Brain pericyte (primary cell): ENCODE measurements at places on chromosomes 2 and 18.
A peak's percentile ranks its signal among the peaks of the same experiment; 100 is the strongest.

DNA sequence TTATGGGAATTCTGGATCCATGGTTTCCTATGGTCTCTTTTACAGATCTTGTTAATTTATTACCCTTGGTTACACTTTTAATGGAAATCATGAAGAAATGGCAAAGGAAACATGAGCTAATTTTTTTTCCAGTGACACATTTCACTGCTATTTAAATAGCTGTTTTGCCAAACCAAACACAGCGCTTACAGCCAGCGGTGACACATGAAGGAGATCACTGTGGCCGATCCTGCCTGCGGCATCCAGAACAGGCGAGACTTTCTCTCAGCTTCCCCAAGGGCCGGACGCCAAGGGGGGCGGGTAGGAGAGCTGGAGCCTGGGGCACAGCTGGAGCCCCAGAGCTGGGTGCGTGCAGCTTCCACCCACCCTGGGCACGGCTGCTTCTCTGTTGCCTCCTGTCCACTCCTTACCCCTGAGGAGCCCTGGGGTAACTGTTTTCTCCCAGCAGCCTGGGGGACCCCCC is 81.4 kb upstream of the PKDCC start:
- peak; percentile 50 for DNase-seq

DNA sequence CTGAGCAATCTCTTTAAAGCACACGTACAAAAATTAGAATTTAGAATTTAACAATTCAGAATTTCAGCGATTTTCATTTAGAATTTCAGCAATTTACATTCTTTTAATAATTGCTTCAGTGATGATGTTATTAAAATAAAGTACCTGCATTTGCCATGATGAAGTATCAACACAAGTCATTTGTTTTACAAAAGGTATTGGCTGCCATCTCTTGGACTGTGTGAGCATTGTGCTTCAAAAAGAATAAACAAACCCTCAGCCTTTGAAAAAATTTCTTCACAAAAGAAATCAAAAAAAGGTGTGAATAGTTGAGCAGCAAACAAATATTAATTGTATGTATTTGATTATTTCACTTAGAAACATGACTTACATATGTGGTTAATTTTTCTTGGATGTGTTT is 27.1 kb upstream of the ZC3H15 start:
- DNase-seq: no peak

GRCh38 chr2:58122540-58122939 is 75.9 kb downstream of the VRK2 start:
- DNase-seq: no peak

DNA sequence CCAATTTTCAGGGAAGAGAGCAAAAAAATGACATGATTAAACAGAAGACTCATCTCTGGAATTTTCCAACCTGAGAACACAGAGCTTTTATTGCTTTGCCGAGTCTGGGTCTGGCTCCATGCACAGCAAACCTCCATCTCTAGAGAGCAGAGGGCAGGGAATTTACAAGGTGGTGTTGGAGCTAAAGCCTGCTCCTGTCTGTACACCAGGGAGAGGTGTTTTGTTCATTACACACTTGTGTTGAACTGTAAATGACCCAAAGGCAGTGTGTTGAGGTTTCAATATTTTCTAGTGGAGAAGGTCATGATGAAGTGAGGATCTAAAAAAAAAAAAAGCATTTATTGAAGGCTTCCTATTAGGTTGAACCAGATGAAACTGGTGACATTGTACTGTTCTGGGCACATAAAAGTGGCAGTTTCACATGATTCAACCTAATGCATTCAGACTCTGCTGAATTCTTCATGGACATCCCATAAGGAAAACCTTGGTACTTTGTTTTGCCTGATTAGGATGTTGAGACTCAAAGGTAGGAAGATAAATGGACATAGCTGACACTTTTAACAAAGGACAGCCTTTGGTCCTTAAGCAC is 238.3 kb downstream of the CLIP4 start:
- DNase-seq: no peak

- no peak for DNase-seq
Observed at GRCh38 chr18:40577239-40577980, 1377.6 kb upstream of the PIK3C3 start.

DNA sequence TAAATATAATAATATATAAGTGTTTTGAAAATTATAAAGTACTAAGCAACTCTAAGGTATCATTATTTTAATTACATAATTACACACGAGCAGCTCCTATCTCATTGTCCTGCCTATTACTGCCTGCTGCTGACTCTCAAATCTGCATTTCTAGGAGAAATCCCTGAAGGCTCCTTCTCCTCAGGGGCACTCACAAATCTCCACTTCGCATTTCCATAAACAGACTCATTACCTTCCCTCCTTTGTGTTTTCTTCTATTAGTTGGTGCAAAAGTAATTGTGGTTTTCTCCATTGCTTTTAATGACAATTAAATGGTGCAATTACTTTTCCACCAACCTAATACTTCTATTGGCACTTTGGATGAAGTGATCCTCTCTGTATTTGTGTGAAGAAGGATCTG is 135.0 kb upstream of the HNMT start:
- DNase-seq: no peak

GRCh38 chr18:49922228-49922627 is 108.9 kb upstream of the ACAA2 start:
- DNase-seq: no peak

GRCh38 chr2:240928476-240929363 is 22.6 kb downstream of the CROCC2 start:
- DNase-seq: no peak

- DNase-seq: no peak
Observed at GRCh38 chr2:16862471-16862870, 196.8 kb upstream of the CYRIA start.

GRCh38 chr2:130873700-130874346 is 37.1 kb downstream of the ARHGEF4 start:
- no peak for DNase-seq

DNA sequence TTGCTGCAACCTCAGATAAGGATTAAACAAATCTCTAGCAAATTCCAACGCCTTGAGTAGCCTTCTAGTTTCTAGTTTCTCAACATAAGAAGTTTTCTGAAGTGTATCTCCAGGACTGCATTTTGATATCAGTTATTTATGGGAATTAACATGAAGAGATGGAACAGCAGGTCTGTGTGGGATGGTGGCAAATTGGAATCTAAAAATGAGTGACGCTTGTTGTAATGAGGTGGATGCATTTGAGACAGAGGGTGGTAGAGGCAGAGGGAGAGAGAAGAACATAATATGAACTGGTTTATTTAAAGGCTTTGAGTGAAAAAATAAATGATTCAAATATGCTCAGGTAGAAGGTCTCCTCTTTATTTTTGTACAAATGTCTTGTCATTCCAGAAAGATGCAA is 446.8 kb upstream of the GCFC2 start:
- no peak for DNase-seq

- no peak for DNase-seq
Observed at GRCh38 chr2:149062531-149062930, 24.0 kb downstream of the LYPD6B start.

DNA sequence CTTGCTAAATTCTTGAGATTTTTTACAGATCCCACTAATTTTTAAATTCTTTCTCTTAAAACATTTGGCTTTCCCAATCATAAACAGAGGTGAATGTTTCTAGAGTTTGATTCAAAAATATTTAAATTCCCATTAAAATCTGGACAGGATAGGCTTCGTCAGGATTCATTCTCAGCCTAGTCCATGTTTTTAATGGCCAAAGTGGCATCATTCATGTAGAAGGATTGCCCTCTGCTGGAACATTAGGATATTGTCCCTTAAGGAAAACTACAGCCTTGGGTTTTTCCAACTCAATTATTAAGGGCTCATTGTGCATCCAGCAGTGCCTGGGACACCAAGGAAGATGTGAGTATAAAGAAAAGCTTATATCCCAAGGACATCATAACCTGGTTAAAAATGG is 71.7 kb downstream of the TPGS2 start:
- no peak for DNase-seq

- DNase-seq: no peak
Observed at GRCh38 chr18:62877411-62878221, 162.3 kb downstream of the PHLPP1 start.

GRCh38 chr18:37457341-37457740 is 108.3 kb downstream of the CELF4 start:
- DNase-seq: no peak

DNA sequence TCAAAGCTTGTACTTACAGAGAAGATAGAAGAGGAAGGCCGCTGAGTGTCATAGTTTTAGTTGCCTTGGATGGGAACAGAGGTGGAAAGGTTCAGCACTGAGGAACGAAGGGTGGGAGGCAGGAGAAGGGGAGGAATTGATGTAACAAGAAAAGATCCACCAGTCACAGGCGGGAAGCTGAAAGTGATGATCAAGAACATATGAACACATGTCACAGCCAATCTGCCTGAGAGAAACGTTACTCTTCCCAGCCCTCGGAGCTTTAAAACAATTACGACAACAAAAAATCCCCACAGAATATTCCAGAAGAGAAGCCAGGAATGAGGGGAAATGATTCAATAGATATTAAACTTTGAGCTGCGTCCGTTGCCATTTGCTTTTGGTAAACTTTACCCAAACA is 87.1 kb downstream of the TSHZ1 start:
- no peak for DNase-seq

- DNase-seq: no peak
Observed at GRCh38 chr2:170815746-170816503, 762 bp upstream of the GAD1 start.

DNA sequence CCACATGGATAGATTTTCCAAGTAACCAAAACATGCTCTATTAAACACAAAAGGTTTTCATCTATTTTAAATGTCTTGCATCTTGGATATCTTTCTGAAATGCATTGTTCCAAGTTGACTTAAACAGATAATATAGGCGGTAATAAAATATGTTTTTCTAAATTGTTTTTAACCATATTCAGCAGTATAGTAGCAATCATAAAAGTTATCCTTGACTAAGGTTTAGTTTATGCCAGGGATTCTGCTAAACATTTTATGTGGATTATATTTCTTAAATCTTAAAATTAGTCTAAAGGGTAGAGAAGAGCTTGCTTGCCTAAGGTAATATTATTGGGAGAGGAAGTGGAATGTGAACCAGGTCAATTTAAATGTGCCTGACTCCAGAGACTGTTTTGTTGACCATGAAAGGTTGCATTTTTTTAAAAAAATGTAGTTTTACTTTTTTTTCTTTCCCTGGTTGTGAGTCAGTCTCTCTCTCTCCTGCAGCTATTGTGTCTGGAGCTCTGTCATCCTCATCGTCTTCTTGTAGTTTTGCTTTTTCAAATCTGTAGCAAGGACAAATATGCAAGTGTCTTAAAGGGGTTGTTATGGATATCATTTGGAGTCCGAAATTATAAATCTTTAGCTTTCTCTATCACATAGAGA is 309.1 kb upstream of the COL3A1 start:
- no peak for DNase-seq

GRCh38 chr2:132909427-132909826 is 239.4 kb upstream of the LYPD1 start:
- DNase-seq: no peak

- no peak for DNase-seq
Observed at GRCh38 chr18:37435996-37436395, 129.6 kb downstream of the CELF4 start.

DNA sequence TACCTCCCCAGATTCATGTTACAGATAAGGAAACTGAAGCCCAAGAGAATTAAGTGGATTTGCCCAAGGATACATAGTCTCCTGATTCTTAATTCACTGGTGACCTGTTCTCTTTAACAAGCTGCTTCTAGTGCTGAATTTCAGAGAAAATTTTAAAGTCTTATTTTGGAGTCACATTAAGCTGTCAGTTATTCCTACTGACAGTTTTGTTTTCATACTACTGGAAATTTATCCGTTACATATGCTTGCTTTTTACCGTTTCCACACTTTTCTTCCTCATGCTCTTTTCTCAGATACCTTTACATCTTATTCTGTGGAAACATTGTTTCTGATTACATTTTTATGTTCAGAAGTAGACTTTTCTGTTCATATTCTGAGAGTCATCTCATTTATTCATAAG is 1.3 kb downstream of the MOB4 start:
- no peak for DNase-seq

DNA sequence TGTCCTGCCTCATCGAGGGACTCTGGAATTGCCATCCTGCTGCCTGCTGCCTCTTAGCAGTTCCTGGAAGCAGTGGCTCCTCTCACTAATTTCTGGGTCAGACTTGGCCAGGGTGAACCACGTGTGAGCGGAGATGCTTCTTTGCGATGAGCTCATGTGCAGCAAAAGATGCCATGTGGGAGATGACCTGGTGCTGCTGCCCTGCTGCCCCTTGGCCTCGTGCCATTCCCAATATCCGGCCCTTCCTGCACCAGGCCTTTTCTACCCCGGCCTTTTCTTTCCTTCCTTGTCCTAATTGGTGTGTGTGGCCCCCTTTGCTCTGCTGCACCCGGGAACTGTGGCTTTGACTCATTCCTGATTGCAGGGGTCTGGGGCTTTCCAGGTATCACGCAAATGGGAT is 296.9 kb upstream of the HS6ST1 start:
- DNase-seq: no peak

- DNase-seq: no peak
Observed at GRCh38 chr2:140033638-140034037, 1253.4 kb upstream of the NXPH2 start.

DNA sequence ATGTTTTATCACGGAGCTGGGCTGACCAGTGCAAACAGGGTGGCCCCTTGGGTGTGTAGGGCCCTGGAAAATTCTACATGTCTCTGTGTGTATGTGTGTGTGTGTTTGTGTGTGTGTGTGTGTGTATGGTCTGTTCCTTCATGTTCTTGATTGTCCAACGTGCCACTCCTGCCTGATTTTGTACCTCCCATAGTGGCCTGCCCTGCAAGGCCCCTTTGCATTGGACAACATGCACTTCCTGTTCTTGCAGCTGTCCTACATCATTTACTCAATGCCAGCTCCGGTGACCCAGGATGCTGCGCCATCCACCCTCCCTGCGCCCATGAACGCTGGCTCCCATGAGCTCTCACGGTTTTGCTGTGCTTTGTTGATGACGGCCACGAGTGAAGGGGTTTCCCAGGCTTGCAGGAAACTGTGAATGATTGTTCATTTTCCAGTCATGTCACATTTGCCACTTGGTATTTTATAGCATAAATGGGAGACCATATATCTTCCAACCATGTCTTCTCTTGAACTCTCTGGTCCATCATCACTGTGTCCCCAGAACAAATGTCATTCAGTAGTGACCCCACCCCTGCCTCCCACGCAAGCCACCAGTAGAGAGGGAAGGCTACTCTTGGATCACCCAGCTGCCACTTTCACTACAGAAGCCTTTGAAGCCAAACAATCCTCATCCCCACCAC is 69.7 kb upstream of the NCK2 start:
- no peak for DNase-seq

DNA sequence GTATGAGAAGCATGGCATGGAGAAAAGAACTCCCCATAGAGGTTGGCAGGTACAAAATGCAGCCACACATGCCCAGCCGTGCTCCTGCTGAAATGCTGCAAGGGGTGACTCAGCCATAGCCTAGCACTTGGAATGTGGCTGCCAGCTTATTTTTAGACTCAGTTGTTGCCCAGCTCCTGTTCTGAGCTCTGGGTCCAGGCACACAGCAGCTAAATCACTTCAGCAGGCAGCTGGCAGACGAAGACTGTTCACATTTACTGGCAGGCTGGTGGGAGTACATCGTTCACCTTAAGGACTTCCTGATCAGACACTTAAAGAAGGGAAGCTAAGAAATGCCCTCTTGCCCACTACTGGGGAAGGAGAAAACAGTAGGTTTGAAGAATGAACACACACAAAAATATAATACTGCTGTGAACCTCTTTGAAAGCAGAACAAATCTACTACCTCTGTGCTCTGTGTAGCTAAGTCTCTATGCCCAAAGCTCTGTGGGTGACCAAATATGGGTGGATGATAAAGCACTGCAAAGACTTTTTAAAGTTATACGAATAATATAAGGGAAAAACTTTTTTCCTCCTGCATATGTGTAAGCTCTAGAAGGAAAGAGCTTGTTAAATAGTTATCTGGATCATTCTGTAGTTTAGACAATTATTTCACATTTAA is 146.1 kb downstream of the LNPK start:
- no peak for DNase-seq
